ENCODE measurements at places on chromosomes 2 and 18.

GRCh38 chr2:154291511-154291910 is 407.0 kb upstream of the KCNJ3 start:
- DNase-seq = no peak

DNA sequence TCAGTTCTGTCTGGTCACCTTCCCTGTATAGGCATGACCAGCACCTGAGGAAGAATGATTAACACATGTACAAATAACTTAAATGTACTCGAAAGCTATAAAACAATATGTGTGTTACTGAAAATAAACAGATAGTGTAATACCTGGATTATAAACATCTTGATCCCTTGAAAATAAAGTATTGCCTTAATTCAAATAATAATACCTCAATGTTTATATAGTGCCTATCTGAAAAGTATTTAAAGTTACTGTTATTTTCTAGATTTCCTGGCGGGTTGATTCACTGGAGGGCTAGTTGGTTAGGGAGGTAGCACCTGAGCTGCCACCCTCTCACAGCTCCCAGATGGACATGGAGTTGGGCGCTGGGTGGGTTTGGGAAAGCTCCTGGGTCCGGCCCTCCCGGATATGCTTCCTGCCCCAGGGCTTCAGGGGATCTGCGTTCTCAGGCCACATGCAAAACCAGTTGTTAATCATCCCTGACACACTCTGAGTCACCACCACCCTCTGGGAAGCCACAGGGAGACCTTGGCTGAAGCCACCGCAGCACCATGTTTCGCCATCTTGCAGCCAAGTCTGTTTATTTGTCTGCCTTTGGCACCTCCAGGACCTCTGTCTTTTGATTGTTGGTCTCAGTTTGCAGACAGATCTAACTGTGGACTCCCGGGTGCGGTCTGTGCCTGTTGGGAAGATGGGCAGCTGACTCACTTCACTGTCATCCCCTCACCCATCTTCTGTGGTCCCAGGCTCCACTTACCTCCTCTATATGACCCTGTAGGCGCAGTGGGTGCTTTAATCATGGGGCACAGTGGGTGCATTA is 35.3 kb downstream of the RAB31 start:
- no peak for DNase-seq

DNA sequence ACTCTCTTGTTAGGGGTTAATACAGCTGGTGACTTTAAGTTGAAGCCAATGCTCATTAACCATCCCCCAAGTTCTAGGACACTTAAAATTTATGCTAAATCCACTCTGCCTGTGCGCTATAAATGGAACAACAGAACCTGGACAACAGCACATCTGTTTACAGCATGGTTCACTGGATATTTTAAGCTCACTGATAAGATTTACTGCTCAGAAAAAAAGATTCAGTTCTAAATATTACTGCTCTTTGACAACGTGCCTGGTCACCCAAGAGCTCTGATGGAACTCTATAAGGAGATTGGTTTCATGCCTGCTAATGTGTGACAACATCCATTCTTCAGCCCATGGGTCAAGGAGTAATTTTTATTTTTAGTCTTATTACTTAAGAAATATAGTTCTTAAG is 27.5 kb downstream of the RNF103 start:
- DNase-seq = peak; percentile 23

DNA sequence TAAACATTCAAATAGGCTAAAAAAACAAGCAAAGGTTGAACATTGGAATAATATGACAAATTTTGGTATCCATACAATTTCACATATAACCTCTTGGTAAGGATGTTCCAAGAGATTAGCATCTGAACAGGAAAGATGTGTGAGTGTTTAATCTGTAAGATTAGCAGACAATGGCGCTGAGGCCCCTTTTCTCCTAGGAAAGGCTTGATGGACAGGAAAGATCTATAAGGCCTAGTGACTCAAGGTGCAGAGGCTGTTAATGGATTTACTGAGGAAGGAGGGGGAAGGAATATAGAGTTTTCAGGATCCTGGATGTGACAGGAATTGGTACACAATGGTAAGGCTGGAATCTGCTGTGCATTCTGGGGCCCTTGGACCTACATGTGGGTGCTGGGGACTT is 48.1 kb upstream of the SMAD2 start:
- no peak for DNase-seq

DNA sequence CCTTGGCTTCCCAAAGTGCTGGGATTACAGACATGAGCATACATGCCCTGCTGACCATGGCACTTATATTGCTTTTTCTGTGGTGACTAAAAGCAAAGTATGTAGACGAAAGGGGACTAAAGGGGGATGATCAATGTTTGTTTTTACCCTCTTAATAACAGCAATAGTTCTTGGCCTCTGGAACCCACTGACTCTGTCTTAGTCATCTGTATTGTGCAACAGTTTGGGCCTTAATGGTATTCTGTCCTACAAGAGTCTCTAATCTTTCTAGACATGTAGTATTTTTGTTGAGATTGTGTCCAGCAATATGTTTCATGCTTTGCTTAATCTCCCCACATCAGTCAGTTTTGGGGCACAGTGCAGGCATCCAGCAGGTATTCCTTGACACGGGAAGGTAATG is 359.9 kb upstream of the FANCL start:
- DNase-seq = no peak

- peak; percentile 51 for DNase-seq
These were observed 4.5 kb downstream of the SLC14A1 start for GRCh38 chr18:45728336-45729010.

GRCh38 chr2:254241-254640 is 9.6 kb downstream of the SH3YL1 start:
- no peak for DNase-seq

- no peak for DNase-seq
These were observed 48.5 kb downstream of the HS6ST1 start for GRCh38 chr2:128269990-128270671.

DNA sequence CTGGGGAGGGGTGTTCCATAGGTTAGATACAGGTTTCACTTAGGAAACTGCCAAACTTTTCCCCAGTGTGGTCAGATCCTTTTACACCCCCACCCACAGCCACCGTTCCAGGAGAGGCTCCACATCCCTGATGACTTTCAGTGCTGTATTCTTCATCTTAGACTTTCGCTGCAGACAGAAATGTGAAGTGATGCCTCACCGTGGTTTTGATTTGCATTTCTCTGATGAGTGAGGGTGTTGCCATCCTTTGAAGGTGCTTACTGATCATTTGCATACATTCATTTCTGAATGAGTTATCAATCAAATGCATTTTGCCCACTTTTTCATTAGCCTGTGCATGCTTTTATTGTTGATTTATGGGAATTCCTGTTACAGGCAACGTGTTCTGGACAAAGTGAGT is 14.9 kb downstream of the COPS9 start:
- DNase-seq = no peak

- DNase-seq = no peak
These were observed 893.0 kb upstream of the POU3F3 start for GRCh38 chr2:103960951-103961350.

DNA sequence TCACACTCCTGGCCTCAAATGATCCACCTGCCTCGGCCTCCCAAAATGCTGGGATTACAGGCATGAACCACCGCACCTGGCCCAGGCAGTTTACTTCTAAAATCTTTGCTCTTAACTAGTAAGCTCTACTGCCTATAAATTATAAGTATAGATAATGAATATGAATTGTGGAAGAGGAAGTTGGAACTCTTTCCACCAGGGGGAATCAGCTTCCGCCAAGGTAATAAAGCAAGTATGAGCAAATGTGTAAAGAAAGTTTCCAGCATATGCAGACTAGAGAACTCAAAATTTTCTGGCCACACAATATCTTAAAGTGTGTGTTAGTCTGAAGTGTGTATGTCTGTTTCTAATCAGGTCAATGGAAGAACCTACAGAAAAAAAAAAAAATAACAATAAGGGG is 68.1 kb downstream of the RMDN2 start:
- DNase-seq = no peak

- no peak for DNase-seq
These were observed 211.0 kb downstream of the NEDD4L start for GRCh38 chr18:58254873-58255511.

DNA sequence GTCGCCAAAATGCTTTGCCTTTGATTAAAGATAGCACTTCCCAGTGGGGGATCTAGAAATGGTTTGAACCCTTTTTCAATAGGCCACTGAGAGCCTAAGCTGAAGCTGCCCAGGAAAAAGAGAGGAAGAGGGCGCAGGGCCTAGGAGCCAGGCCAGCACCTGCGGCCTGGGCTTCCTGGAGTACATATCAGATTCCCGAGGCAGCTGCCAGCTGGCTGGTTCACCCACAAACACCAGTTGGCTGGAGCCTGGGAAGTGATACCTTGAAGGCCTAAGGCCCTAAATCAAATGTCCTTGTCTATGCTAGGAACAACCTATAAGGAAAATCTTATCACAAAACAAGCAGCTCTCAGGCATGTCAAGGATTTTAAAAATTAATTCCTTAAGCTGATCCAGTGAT is 37.1 kb downstream of the ANKRD44 start:
- no peak for DNase-seq

- no peak for DNase-seq
These were observed 291.6 kb downstream of the PLCL1 start for GRCh38 chr2:198096002-198096401.

DNA sequence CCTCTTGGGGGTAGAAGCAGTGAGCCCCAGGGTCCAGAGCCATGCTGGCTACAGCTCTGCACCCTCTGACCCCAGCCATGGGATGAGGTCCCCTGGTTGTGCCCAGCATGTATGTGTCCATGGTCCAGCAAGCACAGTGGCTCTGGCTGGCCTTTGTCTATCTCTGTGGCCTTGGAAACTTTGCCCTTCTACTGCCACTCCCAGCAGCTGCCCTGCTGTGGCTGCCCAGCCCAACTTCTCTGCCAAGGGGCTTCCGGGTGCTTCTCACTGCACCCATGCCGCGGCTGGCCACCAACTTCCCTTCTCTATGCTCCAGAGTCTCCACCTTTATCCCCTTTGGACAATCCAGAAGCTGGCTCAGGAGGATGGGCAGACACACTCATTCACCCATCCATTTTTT is 18.8 kb downstream of the TMEM185B start:
- DNase-seq = no peak

GRCh38 chr2:173442542-173442941 is 87.9 kb downstream of the CDCA7 start:
- DNase-seq = no peak

GRCh38 chr2:231985823-231986261 is 24.3 kb downstream of the DIS3L2 start:
- no peak for DNase-seq

- DNase-seq = no peak
These were observed 10.7 kb downstream of the TFPI start for GRCh38 chr2:187543488-187543887.

DNA sequence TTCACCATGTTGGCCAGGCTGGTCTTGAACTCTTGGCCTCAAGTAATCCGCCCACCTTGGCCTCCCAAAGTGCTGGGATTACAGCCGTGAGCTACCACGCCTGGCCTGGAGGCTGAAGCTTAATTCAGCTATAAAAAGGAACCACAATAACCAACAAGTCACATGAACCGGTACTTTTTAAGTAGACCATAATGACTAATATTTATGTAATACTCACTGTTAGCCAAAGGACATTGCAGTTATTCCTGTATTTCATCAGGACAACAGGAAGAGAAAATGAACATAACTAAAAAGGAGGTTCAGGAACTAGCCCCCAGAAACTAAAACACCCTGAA is 49.0 kb upstream of the TMEM87B start:
- no peak for DNase-seq

DNA sequence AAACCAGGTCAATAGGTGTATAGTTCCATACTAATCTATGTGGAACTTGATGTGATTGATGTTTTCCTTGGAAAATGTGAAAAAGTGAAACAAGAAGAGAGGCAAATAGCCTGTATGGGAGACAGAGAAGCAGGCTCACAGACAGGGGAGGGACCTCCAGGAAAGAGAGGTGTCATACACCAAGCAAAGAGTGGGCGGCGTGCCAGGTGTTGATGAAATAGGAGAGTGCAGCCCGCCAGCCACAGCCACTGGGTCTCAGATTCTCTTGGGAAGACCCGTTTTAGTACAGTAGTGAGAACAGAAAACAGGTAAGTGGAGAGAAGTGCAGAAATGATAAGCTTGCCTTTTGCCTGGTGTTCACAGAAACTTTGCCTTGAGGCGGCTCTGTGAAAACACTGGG is 301.9 kb downstream of the ZNF407 start:
- peak; percentile 43 for DNase-seq

DNA sequence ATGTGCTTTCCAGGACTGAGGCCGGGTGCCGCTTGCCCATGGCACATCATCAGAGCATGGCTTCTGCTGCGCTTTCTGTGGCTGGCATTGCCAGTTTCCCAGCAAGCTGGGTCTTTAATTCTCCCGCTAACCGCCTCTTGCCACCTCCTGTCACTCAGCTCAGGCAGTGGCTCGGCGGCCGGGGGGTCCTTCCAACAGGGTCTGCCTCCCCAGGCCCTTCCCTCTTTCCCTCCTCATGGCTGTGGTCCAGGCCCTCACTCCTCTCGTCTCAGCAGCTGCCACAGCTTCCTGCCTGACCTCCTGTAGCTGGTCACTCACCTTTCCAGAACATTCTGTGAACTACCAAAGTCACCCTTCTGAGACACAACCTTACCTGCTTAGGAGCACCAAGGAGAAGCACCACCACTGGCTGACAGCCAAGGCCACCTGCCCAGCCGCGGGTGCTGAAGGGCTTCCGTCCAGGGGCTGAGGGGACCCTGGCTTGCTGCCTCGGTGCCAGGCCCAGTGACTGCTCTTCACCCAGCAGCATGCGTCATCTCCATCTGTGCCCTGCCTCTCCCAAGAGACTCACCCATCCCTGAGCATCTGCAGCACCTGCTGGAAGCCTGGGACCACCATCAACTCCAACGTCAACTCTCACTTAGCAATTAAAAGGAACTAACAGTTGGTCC is 22.6 kb downstream of the CHMP1B start:
- DNase-seq = no peak

DNA sequence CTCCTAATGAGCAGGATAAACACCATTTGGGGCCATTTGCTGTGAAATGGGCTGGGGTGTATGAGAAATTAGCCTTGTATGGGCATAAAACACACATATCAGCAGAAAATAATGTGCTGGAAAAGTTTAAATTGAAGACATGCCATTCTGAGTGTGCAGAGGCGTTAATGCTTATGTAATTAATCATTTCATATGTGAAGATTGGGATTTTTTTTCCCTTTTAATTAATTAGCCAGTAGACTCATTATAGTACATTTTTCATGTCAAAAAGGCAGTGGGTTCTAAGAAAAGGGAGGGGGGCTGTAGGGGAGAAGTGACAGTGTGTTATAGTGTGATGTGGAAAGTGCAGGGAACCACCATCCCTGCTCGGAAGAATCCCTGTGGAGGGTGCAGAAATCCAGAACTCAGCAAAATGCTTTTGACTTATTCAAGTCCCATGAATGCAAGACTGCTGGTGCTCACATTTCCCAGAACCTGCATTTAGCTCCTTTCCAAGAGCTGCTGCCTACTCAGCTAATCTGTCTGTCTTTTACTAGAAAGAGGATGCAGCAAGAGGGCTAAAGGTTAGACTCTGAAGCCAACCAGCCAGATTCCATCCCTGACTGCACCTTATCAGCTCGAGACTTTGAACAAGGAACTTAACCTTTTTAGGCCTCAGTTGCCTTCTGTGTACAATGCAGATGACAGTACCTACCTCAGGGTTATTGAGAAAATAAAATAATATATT is 11.6 kb upstream of the COX7A2L start:
- DNase-seq = no peak

- peak; percentile 35 for DNase-seq
These were observed 70.1 kb downstream of the BCL11A start for GRCh38 chr2:60483401-60483800.
